ENCODE measurements at places on chromosomes 4 and X.
A peak's percentile ranks its signal among the peaks of the same experiment; 100 is the strongest.

DNA sequence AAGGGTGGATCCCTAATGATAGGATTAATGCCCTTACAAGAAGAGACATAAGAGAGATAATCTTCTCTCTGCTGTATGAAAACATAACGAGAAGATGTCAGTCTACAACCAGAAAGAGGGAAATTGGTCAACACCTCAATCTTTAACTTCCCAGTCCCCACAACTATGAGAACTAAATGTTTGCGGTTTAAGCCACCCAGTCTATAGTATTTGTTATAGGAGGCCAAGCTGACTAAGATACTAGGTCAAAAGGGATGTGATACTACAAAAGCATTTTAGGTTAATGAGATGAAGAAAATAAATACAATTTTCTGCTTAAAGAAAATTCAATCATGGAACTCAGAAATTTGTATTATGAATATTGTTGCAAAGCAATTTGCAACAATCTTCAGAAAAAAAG is 55.4 kb upstream of the LHFPL1 start:
- no peak for DNase-seq

DNA sequence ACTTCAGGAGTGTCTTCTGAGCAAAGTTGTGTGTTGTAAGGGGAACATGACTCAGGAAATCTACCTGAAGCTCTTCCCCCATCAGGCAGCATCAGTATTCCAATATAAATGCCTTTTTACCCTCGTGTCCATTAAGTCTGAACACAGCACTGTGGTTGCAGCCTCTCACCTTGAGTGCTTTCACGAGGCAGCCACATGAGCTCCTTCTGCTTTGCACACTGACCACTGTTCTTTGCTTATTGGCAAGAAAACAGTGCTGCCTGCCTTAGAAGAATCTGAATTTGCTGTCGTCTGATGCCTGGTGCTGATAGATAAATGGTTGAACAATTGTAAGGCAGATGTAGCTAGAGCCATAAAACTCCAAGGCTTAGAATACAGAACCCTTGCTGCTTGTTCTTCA is 139.6 kb upstream of the WDR1 start:
- no peak for DNase-seq

GRCh38 chr4:54318904-54319303 is 89.8 kb downstream of the PDGFRA start:
- peak; percentile 29 for DNase-seq

- no peak for DNase-seq
Observed at GRCh38 chr4:10045481-10045880, 24.2 kb upstream of the SLC2A9 start.

DNA sequence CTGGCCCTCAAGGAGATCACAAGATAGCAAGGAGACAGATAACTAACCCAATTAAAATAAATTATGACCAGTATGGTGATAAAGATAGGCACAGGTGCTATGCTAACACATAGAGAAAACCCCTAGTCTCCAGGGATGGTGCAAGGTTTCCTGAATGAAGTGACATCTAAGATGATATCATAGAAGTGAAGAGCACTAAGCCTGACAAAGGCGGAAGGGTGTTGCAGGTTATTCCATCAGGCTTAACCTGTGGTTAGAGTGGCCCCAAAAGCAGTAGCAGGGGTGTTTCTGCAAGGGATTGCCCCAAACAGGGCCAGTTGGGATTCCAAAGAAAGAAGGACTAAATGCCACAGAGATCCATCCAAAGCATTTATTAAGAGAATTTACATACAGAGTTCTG is 249.2 kb downstream of the IDS start:
- DNase-seq = no peak

DNA sequence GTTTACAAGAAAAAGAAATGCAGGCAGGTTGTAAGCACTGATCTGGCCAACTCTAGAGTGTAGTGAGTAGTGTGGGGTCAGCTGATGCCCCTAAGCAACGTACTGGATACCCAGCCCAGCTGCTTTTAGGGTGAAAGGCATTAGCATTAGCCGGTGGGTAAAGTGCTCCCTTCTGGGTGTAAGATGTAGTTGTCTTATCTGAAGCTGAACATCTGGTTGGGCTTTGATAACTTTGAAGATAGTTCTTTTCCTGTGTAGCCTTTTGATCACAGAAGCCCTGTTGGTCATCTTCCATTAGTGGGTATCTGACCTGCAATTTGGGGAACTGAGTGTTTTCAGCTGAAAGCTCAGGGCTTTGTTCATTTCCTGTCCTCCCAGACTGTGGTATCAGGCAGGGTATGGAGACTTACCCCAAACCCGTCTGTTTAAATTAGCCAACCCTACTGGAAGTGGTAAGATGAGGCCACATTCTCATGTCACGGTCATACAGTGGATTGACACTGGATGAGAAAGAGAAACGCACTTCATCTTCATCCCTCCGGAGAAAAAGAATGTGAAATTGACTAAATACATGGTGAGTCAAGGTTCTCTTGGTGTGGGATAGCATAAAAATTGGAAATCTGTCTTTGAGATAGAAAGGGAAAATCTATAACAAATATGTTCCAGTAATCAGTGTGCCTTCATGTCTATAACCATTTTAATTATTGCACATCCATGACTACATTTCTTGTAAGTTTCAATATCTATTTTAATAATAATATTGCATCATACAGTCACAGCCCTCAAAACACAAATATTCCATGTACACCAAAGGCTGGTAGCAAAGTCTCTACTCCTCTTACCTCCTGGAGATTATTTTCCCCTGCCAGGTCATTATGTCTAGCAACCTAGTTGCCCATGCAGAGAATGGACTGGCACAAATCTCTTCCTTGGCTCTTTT is 8.7 kb downstream of the RHOH start:
- DNase-seq = peak; percentile 79

DNA sequence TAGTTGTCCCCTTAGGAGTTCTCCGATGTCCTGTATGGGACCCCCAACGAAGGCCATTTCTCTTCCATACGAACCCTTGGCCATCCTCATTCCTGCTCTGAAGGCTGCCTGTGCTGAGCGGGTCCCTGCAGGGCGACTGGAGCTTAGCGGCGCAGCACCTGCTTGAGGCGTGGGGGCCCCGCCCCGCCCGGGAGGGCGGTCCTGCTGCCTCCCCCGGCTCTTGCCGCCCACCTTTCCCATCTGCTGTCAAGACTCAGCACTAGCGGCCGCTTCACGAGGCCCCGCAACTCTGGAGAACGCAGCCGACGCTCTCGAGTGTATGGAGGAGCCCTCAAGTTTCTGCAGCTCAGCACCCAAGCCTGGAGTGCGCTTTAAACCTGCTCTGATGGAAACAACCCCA is 197.7 kb downstream of the TRIML1 start:
- DNase-seq = no peak

GRCh38 chr4:157075401-157075800 is 549 bp upstream of the GLRB start:
- DNase-seq = no peak

DNA sequence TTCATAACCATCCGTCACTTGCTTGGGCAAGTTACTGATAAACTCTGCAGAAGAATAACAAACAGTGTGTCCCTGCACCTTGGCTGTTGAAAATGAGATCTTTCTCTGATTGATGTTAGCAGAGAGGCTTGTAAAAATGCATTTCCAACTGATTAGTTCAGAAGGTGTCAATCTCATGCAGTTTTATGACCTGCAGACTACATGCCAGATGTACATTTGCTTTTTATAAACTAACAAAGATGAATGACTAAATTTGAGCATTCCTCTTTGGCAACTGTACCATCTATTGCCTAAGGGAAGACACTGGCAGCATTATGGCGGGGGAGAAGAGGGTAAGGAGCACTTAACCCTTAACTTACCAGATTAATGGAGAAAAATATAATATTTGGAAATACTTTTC is 192.8 kb downstream of the DCTD start:
- no peak for DNase-seq

- no peak for DNase-seq
Observed at GRCh38 chr4:63459329-63459728, 949.9 kb downstream of the TECRL start.

GRCh38 chr4:135371137-135371536 is 1169.5 kb upstream of the PABPC4L start:
- no peak for DNase-seq

DNA sequence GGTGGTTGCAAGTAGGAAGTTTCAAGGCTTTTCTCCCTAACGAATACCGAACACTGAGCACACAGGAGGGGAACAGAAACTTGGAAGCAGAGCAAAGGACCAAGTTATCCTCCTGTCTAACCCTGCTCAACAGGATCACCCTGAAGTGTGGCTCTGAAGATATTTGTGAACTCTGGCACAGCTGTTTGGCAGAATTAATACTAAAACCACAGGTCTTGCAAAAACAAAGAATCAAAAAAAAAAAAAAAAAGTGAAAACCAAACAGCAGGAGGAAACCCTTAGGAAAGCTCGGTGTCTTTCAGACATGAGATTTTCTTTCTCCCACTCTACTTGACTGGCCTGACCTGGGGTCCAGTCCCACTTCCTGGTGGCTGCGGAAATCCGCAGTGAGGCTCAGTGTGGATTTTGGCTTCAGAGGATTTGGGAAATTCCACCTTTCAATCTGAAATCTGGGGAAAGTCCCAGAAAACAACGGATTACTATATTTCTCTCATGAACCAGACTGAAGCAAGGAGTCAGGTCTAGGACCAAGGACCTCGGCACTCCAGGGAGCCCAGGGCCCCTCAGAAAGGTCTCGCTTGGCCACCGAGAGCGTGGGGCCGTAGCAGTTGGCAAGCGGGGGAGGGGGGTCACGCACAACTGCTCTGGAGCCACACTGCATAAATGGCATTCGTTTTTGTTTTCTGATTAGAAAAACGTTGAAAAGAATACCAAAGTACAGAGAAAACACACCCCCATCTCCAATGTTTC is 867 bp downstream of the TIFA start:
- no peak for DNase-seq

DNA sequence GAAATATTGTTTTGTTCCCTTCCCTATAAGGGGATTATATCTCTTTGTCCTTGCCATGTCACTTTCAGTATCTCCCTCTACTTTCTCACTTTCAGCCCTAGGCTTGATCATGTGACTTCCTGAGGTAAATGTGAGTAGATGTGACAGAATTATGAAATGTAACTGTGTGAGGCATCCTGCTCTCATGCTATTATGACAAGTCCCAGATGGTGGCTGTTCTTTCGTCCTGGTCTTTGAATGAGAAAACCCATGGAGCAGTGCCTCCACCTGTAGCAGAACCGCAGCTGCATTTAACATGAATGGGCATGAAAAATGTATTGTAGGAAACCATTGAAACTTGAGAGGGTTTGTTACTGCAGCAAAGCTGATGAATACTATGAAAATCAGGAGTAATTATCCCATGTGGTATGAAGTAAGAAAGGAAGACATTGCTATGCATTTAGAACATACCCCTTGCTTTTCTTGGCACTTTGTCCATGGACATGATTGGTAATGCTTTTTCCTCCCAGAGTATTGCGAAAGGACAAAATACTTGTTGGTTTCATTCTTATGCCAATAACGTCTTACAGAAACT is 202.2 kb upstream of the GPRIN3 start:
- no peak for DNase-seq

DNA sequence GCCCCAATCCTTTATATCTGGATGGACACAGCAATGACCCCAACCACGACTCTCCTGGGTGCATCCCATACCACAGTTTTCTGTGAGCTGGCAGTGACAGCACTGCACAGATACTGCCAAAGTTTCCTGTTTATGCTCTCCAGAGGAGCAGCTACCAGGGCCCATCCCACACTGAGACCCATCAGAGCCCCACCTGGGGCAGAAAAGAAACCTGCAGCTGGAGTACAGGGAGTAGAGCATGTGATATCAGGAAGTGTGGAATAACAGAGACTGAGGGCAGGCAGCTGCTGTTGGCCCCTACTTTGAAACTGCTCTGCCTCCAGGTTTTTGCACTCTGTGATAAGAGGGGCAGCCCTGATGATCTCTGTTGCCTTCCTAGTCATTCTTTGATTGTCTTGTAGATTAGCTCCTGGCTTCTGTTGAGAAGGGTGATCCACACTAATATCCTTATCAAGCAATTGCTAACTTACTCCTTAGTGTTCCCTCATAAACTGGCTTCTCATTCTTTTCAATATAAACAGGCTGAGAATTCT is 526.3 kb upstream of the TECRL start:
- no peak for DNase-seq

GRCh38 chrX:135543924-135544323 is 23.5 kb downstream of the INTS6L start:
- DNase-seq = no peak

DNA sequence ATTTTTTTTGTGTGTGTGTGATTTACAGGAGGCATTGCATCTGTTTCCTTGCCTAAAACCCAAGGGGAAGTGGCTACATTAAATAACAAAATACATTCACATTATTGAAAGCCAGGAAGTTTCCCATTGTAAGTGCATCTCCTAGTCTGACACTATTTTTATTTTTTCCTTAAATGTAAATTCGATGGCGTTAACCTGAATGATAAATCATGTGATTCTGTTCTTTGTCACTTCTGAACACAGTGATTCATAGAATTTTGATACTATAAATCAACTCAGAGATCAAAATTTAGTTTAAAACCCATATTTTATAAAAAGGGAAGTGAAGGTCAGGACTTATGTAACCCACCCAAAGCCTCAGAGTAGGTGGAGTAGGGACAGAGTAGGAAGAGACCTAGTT is 258.1 kb downstream of the GABRG1 start:
- no peak for DNase-seq

- DNase-seq = no peak
Observed at GRCh38 chr4:5836943-5837342, 55.9 kb downstream of the CRMP1 start.
